ENCODE measurements at places on chromosomes 11 and 22. TPM values are rescaled to one million over a fixed set of nuclear protein-coding genes. Genes with fewer than 3 reads are reported as not detected.

Gene RIN1
- 17.2 TPM for total RNA-seq

Gene LRRC32
- 177 TPM for total RNA-seq

Gene B4GALNT4
- total RNA-seq = 5.3 TPM

Gene RBM7
- 33.8 TPM for total RNA-seq

Gene MRPL49
- 57.4 TPM for total RNA-seq

All from glomerular endothelial cell (primary cell).